Stimulated activated CD4-positive, alpha-beta T cell treated with anti-CD3 and anti-CD28 coated beads, Interleukin-15, amount 100 ng/mL, for 48 hours (primary cell): ENCODE measurements at places on chromosomes 7 and 10.

DNA sequence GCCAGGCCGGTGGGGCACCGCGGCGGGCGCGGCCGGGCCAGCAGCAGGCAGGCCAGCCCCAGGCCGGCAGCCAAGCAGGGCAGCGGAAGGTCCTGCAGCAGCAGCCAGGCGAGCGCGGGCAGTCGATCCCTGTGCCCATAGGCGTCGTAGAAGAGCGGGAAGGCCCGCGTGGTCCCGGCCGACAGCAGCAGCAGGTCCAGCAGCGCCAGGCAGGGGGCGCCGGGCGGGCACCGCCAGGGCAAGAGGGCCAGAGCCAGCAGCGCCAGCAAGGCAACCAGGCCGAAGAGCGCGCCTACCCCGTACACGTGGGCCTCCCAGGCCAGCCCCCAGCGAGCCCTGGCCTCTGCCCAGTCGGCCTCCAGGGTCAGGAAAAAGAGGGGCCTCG, 8.4 kb upstream of the RBM28 start:
- no peak for DNase-seq

- no peak for DNase-seq
Measured at GRCh38 chr10:35465673-35466072, 129.4 kb downstream of the CCNY start.

- no peak for DNase-seq
Measured at GRCh38 chr10:124636271-124636995, 107.7 kb downstream of the FAM53B start.

- DNase-seq, result no peak
Measured at GRCh38 chr10:11901833-11902475, 78.8 kb downstream of the PROSER2 start.

DNA sequence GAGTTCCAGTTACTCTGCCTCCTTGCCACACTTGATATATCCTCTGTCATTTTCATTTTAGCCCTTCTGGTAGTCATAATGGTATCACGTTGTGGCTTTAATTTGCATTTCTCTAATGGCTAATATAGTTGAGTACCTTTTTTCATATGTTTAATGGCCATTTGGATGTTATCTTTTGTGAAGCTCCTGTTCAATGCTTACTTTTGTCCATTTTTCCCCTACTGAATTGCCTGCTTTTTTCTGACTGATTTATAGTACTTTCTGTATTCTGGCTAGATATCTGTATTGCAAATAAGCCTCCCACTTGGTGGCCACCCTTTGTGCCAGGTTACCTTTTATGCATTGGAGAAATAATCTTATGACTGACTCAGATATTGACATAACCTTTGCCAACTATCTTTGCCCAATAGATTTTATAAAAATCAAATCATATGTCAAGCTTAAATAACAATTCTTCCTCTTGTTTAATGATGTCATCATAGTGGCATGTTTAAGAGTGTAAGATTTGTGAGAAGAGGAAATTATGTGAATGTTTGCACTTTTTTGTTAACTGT, 50.6 kb downstream of the PRPF18 start:
- DNase-seq, result no peak

GRCh38 chr10:2837674-2838073, 229.7 kb upstream of the PFKP start:
- DNase-seq, result no peak

- no peak for DNase-seq
Measured at GRCh38 chr10:118007773-118008172, 39.0 kb downstream of the RAB11FIP2 start.

- DNase-seq, result no peak
Measured at GRCh38 chr7:65960351-65961074, 21.5 kb downstream of the GUSB start.

GRCh38 chr10:11810313-11810766, 12.8 kb upstream of the PROSER2 start:
- no peak for DNase-seq

DNA sequence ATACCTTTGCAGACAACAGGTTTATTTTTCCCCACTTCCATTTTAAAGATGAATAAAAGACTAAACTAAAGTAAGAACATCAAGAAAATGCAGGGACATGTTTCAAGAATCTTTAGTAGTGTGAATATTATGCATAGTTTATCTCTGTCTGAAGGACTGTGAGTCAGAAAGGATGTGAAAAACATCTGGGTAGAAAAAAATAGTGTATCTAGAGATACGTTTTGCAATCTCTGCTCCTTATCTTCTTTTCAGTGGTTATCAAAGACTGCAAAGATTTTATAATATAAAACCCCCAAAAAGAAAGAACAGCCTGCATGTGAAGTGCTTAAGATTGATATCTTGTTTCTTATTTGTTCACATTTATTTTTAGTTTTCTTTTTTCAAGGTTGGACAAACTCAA, 101.9 kb upstream of the ARHGAP21 start:
- DNase-seq, result no peak

GRCh38 chr10:30598105-30598776, 31.3 kb downstream of the LYZL2 start:
- DNase-seq, result no peak

DNA sequence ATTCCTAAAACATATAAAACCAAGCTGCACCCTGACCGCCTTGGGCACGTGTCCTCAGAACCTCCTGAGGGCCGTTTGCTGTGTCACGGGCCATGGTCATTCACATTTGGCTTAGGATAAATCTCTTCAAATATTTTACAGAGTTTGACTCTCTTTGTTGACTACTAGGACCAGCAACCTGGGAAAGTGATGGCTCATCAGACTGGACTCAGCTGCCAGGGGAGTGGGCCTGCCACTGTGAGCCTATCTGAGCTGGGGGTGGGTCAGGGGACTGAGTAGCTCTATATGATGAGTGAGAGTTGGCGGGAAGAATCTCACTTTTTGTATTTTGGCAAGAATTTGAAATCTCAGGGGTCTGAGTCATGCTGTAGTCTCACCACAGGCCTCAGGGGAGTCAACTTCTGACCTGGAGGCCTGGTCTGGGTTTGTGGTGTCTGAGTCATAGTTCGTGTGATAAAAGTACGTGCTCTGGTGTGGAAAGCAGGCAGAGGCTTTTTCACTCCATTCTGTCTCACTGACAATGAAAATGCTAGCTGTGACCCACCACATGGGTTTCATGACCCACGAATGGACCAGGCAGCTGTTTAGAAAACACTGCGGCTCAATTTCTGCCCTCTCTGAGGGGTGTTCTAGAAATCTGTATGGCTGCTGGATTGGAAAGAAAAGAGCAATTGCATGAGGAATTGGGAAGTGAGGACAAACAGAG, 4.2 kb upstream of the UPP1 start:
- peak; percentile 66 for DNase-seq

- no peak for DNase-seq
Measured at GRCh38 chr10:105681051-105681450, 1040.0 kb downstream of the SORCS3 start.

DNA sequence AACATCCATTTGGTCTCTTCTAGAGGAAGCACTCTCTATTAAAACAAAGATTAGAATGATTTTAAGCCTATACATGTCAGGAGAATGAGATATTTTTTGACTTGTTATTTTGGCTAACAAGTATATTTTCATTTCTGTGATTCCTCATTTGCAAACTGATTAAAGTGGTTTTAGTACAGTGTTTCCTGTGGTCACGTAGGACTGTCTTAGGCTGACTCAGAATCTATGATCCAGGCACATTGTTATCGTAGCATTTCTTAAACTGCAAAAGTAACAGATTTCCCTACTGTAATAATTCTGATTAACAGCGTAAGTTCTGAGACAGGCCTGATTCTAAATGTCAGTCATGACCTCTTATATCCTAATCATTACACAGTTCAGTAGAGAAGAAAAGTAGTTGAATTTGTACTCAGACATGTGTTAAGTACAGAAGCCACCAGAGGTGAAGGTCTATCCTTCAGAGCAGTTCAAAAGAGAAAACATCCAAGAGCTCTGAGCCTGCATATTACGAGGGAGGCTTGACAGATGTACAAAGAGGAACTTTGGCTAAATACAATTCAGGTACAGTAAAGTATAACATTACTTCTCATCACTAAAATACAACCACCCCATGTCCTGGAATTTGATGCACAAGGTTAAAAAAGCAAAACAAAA, 124.1 kb upstream of the TEX47 start:
- no peak for DNase-seq

- no peak for DNase-seq
Measured at GRCh38 chr10:129660569-129660968, 193.5 kb downstream of the MGMT start.

- DNase-seq, result no peak
Measured at GRCh38 chr7:66860767-66861166, 60.3 kb upstream of the TMEM248 start.

DNA sequence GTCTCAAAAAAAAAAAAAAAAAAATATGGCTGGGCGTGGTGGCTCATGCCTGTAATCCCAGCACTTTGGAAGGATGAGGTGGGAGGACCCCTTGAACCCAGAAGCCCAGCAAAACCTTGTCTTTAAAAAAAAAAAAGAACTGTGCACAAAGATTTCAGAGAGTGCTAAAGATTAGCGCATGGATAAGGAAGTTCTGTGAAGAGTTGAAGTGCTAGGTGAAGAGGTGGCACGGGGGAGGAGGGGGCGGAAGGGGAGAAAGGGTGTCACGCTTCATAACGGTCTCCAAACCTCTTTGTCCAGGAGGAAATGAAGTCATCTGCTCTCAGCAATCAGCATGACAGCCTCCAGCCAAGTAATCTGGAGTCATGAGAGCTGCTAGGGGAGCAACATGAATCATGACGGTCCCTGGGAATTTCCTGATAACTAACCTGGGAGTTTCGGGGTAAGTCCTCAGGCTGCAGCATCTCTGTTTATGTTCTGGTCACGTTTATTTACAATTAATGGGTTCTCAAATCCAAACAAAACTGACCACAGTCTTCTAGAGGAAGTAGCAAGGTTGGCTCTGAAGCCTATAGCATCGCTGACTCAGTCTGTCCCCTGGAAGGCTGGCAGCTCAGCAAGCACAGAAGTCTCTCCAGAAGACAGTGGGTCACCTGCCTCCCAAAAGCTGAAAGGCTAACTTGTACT, 1.9 kb upstream of the PLAU start:
- DNase-seq, result no peak

DNA sequence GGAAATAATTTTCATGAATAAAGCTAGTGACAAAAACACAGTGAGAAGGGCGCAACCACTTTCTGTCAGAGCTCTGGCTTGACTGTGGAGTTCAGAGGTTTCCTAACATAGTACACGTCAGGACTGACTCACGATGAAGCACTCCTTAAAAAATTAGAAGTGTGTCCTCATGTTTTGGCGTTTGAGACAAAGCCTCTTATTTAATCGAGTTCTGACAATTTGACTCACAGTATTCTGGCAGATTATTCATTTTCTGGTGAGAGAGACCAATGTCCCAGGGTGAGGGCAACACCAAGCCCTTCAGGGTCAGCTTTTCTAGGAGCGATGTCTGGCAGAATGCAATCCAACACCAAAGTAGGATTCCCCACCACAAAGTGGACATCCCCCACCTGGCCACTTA, 108.7 kb downstream of the DIP2C start:
- no peak for DNase-seq

DNA sequence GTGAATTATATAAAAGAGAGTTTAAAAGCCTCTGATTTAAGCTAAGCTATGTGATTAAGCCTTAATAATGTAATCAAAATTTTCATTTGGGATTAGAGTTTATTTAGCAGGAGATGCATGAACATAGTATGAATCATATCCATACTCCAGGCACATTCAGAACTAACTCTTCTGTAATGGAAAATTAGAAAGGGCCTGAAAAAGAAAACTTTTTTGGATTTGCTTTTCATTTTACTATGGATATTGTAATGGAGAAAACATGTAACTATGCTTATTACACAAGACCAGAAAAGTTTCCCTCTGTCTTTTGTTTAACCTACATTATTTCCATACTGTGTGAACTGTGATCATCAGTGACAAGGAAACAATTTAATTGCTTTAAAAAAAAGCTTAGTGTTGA, 22.0 kb downstream of the TES start:
- DNase-seq, result no peak

GRCh38 chr10:24556750-24557742, 166.6 kb downstream of the ARHGAP21 start:
- peak; percentile 4 for DNase-seq

DNA sequence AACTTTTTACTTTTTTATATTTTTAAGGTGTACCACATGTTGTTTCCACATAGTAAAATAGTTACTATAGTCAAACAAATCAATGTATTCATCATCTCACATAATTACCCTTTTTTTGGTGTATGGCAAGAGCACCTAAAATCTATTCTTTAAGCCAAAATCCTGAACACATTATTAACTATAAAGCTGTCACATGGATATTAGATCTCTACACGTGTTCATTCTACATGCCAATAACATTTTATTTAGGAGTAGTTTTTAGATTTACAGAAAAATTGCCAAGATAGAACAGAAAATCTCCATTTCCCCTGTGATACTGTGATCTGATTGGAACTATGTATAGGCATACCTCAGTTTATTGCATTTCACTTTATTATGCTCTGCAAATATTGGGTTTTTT, 137.1 kb downstream of the SH2D4B start:
- no peak for DNase-seq

DNA sequence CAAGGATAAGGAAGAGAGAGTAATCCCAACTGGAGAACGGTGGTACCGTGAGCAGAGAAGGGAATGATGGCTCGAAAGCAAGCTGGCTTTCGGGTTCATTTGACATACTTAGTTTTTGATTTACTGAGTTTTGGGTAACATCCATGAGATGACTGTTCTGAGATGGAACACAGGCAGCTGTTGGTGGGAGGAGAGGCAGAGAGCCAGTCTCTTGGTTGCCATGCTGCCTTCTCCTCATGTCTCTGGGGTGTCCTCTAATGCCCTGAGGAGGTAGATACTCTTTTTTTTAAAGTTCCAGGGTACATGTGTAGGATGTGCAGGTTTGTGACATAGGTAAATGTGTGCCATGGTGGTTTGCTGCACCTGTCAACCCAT, 76.4 kb upstream of the NRP1 start:
- DNase-seq, result no peak

DNA sequence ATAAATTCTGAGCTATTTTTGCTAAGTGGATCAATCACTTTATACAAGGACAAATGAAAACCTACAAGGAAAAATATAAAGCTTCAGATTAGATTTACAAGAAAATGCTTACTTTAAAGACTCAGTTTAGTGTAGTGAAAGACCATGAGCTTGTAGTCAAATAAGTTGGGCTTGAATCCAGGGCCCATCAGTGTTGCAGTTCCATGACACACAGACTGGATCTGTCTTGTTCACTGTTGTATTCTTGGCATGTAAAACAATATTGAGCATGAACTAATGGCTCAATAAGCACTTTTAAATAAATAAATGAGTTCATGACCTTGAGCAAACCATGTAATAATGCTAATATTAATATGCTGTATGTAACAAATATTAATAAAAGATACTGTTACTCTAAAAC, 164.6 kb upstream of the KCND2 start:
- no peak for DNase-seq

DNA sequence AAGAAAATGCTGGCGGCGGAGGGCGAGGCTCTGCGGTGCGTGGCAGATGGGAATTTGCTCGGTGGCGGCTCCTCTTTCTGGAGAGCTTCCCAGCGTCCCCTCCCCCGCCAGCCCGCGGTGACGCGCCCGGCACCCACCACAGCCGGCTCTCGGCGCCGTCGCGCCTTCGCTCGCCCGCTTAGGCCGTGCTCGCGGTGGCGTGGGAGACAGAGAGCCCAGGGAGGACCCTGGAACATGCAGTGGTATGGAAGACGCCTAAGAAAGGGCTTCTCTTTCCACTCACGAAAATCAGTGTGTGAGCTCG, 576 bp upstream of the CSGALNACT2 start:
- DNase-seq, result peak; percentile 20
